ENCODE measurements at places on chromosomes 5 and 9.

DNA sequence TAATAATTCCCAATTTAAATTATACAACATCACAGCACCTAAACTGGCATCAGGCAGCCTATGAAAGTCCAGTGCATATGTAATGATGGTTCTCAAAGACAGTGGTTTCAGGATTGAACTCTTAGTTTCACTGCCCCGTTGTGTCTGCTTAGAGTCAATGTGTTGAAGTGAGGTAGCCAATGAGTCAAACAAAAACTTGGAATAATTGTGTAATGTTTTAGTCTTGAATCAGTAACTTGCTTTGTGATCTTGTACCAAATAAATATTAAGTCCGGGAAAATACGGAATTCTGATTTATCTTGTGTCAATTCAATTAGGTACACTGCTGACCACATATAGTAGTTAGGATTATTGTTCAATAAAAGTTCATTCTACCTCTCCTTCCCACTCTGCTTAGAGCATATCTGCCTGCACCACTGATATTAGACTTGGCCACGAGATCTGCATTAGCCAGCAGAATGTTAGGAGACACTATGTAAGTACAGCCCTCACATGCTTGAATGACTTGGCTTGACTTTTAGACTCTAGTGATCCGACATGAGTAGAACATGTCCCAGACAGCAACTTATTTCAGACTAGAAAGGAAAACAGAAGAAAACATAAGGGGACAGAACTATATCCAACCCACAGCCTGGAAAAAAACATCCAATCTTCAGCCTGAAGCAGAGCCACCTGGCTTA, 441.5 kb upstream of the PTGER4 start:
- DNase-seq, result no peak

- DNase-seq, result no peak
These were observed 64.2 kb downstream of the SCAMP1 start for GRCh38 chr5:78424665-78425064.

DNA sequence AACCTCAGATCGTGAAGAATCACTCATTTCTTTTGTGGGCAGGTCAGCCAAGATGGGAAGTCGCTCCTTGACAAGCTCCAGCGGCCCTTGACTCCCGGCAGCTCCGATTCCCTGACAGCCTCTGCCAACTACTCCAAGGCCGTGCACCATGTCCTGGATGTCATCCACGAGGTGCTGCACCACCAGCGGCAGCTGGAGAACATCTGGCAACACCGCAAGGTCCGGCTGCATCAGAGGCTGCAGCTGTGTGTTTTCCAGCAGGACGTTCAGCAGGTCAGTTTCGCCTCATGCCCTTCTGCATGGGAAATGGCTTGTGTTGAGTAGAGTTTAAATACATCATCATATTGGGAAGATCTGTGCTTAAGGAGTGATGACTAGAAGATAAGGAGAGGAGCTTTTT, 173.3 kb downstream of the TRIO start:
- DNase-seq, result no peak

DNA sequence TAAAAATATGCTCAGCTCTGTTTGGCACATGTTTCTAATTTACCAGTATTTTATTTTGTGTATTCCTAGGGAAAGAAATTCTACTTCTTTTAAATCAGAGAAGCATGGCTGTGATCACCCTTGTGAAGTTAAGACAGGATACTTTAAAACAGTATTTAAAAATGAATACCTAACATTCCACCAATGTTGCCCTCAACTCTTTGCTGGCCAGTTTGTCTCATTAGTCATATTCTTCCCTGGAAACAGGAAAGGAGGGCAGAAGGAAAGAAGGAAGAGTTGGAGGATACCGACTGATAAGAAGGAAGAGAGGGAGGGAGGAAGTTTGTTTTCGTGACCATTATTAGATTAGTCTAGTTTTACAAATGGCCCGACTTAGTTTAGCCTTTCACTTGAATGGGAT, 137.4 kb downstream of the PLK2 start:
- DNase-seq, result no peak

DNA sequence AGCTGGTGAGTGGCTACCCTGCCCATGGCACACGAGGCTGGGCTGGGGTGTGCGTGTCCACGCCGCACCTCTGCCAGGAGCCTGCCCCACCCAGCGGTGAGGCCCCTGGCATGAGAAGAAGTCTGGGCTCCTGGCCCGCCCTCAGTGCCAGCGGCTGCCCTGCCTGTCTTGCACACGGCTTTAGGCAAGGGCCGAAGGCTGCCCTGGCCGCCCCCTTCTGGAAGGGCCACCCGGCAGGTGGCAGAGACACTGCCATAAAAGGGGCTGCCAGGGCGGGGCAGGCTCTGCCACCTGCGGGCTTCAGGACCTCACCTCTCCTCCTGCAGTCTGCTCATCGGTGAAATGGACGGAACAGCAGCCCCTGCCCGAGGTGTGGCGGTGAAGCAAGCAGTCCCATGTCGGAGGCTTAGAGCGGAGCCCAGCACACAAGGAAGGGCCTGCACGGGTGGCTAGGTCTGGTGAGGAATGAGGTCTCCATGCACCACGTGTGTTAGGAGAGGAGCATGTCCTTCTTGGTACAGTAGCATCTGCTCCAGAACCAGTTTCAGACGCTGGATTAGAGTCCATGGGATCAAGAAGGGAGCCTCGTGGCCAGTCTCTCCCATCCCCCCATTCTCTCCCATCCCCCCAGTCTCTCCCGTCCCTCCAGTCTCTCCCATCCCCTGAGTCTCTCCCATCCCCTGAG, 34.8 kb upstream of the TMEM250 start:
- no peak for DNase-seq

GRCh38 chr9:136526625-136527066, 19.2 kb downstream of the NOTCH1 start:
- DNase-seq, result no peak

DNA sequence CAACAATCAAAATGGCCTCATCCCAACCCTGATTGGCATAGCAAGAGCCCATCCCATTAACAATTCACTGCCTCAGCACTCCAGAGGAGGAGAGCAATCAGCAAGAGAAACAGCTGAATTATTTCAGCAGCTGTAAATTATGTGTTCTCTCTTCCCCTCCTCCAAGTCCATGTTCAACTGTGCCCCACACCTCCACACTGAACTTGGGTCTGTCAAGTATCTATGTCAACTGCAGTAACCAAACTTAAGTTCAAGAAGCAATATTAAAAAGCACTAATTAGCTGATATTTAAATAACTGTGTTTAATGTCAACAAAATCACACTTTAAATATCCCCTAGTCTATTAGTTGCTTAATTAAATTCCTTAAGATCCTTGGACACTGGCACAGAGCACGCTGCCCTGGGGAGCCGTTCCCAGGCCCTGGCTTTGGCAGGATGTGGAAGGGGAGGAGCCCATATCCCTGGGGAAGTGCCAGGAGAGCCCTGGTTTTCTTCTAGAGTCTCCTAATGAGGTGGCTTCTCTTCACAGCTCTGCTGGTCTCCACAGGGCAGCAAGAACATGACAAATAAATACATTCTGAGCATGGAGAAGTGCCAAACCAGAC, 50.6 kb downstream of the SIL1 start:
- DNase-seq, result peak; percentile 52

- DNase-seq, result peak; percentile 47
These were observed 190.5 kb downstream of the PIK3R1 start for GRCh38 chr5:68405784-68406743.

GRCh38 chr5:82512025-82512424, 233.9 kb upstream of the RPS23 start:
- no peak for DNase-seq

DNA sequence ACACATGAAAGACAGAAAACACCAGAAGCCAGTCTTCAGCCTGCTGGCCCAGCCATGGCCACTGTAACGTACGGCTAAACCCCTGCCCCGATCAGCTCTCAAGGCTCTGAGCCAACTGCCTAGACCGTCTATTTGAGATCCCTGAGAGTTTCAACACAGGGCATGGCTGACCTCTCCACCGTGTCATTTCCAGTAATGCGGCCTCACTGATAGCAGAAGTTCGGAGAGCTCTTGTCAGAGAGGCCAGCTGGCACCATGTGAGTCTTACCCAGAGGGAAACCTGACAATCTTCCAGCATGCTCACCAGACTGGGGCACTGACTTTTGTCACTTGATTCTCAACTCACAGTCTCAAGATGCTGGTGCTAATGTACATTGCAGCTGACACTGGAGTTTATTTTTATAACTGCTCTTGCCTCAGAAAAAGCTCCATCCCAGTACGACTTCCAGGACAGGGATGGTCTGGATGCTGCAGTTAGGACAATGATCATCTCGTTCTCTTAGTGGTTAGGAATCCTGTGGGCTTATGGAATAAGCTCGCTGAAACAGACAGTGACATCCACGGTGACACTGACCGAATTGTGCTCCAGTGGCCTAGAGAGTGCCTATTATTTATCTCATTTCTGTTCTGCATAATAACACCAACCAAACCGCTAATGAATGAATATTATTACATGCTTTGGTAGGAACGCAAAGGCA, 372.7 kb downstream of the ICE1 start:
- no peak for DNase-seq

GRCh38 chr5:1926071-1926440, 43.3 kb upstream of the IRX4 start:
- DNase-seq, result no peak

GRCh38 chr9:131417264-131418142, 23.6 kb downstream of the PRRC2B start:
- no peak for DNase-seq

DNA sequence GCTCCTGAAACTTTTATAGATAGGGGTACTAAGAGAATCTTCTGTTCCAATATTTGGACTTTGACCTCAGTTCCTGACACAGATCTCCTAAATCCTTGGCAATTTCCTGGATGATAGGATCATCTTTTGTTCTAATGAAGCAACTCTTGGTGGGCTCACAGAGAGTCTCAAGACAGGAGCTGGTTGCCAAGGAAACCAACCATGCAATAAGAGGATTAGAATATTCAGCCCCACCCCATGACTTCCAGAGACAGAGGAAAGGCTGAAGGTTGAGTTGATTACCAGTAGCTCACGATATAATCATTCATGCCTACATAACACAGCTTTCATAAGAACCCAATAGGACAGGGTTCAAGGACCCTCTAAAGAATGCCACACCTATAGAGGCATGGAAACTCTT, 2050.2 kb upstream of the CDH6 start:
- DNase-seq, result no peak

DNA sequence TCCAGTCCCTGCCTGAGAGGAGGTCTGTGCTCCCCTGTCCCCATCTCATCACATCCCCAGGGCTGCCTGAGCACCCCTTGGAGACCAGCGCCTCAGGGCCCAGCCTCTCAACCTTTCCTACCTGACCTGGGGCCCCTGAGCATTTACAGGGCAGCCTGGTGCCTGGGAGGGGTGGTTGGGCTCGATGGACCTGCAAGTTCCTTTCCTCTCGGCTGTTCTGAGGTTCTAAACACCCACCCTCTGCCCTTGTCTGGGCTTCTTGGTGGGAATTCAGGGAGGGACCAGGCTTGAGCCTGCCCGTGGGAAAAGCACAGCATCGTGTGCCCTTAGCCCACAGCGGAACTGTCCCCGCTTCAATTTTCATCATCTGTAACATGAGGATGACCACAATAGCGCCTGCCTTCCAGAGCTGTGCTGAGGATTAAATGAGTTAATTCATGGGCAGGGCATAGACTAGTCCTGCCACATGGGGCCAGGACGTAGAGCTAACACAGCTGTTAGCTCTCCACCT, 91.0 kb upstream of the SH3PXD2B start:
- DNase-seq, result no peak

DNA sequence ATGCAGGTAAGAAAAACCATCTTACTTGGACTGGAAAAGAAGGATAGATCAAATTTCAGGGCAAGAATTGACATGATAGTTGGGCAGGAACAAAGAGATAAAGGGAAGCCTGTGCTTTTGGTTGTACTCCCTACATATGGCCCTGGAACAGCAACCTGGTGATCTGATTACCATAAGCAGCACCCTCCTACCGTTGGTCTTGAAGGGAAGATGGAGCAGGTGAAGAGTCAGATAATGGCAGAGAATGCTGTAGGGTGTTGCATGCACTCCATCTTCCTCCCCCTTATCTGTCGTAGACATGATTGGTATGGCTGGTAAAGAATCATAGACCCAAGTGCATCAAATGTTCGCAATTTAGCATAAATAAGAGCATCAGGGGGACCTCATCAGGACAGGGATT, 4.7 kb downstream of the IRGM start:
- DNase-seq, result no peak

DNA sequence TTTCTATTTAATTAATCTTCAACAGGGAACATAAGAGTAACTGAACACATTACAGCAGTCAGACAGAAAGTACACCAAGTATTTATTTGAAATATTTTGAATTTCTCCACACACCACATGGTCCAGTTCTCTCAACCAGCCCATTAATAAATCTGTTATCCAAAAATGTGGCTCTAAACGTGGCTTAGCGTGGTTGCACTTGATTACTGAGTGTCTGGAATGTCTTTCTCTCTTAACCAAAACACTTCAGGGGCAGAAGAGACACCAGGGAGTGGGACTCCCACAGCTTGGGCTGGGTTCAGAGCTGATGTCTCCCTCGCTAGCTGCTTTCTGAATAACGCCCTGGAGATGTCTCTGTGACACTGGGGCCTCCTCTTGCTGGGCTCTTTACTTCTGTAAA, 52.6 kb upstream of the FANCC start:
- DNase-seq, result no peak

DNA sequence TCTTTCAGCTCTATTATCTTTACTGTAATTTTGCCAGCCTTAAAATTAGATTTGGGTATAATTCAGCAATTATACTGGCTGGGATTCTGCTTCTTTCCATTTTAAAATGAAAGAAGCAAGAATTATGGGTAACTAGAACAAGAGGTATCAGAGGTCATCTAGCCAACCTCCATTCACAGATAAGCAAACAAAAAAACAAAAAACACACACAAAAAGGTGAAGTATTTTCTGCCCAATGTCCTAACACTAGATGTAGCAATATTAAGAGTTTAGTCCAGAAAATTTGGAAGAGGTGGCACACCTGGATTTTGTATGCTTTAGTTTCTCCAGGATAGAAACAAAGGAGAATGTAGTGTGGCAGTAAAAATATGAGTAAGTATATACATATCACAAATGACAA, 68.1 kb upstream of the ANXA1 start:
- no peak for DNase-seq

- no peak for DNase-seq
These were observed 34.2 kb downstream of the THBS4 start for GRCh38 chr5:80069251-80069800.

DNA sequence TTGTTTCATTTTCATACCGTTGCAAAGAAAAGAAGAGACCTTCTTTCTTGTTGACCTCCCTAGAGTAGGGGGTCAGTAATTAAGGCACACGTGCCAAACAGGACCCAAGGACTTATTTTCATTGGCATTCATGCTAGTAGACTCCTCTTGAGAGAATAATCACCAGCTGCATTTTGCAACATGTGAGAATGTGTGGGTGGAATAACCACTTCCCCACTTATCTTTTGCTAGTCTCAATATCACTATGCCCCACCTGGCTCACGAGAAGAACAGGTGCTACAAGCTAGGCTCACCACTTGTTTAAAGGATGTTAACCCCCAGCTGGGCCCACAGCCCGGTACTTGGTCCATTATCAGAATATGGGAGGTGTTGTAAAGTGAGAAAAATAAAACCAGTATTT, 460.7 kb upstream of the MEF2C start:
- peak; percentile 8 for DNase-seq

- no peak for DNase-seq
These were observed 15.8 kb upstream of the NEURL1B start for GRCh38 chr5:172624996-172625964.

- no peak for DNase-seq
These were observed 775 bp upstream of the LHX2 start for GRCh38 chr9:124010665-124011321.

Data from mammary epithelial cell (primary cell).